ENCODE measurements at places on chromosomes 2 and 18.

DNA sequence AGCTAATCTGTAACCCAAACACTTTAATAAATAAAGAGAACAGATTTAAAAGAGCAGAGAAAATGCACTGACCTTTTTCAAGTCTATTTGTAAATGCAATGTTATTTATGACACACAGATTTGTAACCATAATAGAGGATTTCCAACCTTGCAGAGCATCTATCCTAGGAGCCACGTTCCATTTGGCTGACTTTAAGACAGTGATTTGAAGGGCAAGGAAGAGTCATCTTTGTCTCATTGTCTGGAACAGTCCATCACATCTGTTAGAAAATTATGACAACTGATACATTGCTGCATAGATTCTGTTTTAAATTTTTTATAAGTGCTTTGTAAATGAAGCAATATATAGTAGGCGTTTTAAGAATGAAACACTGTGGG, 90.8 kb upstream of the L3MBTL4 start:
- DNase-seq, result no peak

DNA sequence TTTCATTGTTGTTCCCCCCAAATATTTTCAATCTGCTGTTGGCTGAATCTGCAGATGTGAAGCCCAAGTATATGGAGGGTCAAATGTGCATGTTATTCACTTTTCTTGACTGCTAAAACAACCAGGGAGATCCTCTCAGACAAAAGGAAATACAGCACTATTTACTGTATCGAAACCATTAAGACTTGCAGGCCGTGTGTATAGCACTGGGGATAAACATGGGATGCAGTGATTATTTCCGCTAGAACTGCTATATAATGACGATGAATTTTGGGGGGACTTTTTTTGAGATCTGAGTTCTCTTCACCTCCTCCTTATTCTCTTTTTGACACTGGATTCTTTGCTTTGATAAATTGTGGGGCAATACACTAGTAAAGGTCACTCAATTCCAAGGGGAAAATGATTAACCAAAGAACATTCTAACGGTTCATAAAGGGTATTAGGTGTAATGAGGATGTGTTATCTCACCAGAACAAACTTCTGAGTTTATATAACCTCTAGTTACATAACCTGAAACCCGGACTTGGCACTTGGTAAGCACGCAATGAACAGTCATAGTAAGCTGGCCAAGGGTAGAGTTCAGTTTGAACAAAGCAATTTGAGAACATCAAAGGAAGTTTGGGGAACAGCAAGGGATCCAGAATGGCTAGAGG, 3.5 kb upstream of the UGT1A1 start:
- no peak for DNase-seq

DNA sequence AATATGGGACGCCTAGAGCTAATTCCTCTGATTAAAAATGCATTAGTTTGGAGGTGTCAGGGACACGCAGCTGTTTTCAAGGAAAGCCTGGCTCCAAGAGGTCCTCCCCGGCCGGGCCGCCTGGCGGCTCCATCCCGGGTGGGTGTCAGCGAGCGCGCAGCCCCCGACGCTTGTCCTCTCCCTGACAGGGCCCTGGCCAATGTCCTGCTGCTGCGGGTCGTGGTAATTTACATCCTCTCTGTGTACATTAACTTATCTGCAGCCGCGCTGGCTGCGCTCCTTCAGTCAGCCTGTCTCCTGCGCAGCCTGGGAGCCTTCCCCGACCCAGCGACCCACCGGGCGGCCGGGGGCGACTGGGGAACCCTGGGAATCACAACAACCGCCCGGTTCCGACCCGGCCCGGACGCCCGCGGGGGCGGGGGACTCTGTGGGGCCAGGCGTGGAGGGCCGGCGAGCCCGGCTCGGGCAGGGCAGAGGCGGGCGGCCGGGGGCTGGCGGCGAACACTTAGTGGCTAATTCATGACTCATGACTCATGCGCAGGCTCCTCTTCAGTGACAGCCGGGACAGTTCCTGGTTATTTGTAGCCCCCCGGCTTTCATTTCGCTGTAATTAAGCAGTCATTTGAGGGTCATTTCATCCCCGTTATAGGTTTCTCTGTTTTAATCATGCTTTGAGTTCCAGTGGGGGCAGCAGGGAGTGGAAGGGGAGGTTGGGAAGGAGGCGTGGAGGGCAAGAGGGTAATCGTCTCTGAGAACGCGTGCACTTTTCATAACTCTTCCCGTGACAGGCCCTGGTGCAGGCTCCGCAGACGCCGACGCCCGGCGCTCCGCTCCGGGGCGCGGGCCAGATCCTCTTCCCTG, 141.9 kb upstream of the CTAGE1 start:
- peak; percentile 6 for DNase-seq

DNA sequence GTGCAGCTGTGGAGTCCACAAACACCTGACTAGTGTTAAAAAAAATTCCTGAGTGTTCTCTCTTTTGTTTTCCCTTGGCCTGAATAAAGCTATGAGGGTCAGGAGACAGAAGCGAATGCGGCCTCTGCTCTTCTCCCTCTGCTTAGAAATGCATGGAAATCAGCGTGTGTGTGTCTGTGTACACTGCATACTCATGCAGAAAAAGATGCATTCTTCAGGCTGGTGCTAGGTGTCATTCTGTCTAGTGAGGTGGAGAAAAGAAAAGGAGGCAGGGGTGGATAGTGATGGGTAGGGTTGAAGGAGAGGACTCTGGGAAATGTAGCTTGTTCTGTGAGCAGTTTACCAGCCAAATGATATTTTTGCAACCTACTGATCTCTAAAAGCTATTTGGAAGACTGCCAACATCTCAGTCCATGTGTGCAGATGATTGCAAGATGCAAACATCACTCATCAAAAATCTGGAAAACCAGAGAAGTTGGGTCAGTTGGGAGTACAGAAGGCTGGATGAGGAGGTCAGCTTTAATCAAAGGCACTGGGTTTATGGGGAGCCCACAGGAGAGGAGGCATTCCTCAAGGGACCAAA, 177.7 kb downstream of the INSIG2 start:
- no peak for DNase-seq

DNA sequence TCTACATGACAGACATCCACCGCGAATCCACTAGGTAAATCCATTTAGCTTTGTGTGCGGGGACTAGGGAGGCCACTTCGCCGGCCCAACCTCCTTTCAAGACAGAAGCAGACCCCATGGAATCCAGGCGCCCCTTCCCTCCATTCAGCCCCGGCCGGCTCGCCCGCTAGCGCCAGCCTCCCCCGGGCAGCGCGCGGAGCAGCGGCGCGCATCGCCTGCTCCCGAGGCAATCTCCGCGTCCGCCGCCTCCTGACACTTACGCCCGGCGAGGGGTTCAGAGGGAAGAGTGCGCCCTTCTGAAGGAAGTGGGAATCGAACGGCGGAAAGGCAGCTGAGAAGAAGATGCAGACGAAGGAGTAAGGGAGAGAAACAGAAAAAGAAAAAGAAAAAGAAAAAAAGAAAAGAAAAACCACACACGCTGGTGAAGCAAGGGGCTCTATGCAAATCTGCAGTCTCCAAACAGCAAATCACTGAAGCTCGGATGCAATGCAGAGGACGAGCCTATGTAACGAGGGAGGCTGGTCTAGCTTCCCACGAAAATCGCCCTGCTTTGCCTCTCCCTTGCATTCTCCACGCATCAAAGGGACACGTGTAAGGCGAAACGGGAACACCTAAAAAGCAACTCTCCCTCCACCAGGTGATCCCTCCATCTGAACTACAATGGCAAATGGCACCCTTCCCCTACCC, 684.4 kb downstream of the NRXN1 start:
- no peak for DNase-seq
